ENCODE measurements at places on chromosomes 2 and 18.

GRCh38 chr2:31137211-31138036 is 816 bp downstream of the GALNT14 start:
- DNase-seq = no peak

- no peak for DNase-seq
Observed at GRCh38 chr2:177923323-177923722, 149.3 kb downstream of the PDE11A start.

DNA sequence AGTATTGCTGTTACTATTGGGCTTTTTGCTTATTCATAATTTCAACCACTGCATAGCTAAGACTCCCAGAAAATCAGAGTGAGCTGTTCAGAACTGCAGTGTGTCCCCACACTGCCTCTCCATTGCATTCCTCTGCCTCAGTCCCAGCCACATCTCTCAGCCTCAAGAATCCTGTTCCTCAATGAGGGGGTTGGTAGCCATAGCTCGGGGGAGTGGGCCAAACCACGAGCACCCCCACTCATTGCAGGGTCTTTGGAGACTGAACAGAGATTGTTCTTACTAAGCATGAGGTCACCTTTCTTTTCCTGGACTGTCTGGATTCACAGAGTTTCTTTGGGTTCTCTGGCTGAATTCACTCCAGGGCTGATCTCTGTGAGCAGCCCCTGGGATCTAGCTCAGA is 161.1 kb downstream of the GFPT1 start:
- no peak for DNase-seq

GRCh38 chr18:8996771-8997432 is 105.6 kb upstream of the NDUFV2 start:
- no peak for DNase-seq

GRCh38 chr2:72689579-72690195 is 136.1 kb downstream of the EXOC6B start:
- no peak for DNase-seq

GRCh38 chr2:10400568-10400977 is 47.6 kb downstream of the ODC1 start:
- no peak for DNase-seq
